Effector memory CD8-positive, alpha-beta T cell (primary cell): ENCODE measurements at places on chromosomes 6 and 20.
A peak's percentile ranks its signal among the peaks of the same experiment; 100 is the strongest.

GRCh38 chr6:102197211-102197610 is 803.7 kb downstream of the GRIK2 start:
- no peaks in the 10 kb centered on the region for H3K4me1 ChIP-seq
- no peak overlapping the region for H3K4me3 ChIP-seq
- H3K27me3 ChIP-seq: no peaks in the 10 kb centered on the region
- no peaks in the 10 kb centered on the region for H3K36me3 ChIP-seq

- no peak for DNase-seq
- peaks cover 12% of the 10 kb centered on the region for H3K4me1 ChIP-seq
- H3K27ac ChIP-seq: no peak overlapping the region
Observed at GRCh38 chr6:37673436-37673835, 24.2 kb downstream of the MDGA1 start.

DNA sequence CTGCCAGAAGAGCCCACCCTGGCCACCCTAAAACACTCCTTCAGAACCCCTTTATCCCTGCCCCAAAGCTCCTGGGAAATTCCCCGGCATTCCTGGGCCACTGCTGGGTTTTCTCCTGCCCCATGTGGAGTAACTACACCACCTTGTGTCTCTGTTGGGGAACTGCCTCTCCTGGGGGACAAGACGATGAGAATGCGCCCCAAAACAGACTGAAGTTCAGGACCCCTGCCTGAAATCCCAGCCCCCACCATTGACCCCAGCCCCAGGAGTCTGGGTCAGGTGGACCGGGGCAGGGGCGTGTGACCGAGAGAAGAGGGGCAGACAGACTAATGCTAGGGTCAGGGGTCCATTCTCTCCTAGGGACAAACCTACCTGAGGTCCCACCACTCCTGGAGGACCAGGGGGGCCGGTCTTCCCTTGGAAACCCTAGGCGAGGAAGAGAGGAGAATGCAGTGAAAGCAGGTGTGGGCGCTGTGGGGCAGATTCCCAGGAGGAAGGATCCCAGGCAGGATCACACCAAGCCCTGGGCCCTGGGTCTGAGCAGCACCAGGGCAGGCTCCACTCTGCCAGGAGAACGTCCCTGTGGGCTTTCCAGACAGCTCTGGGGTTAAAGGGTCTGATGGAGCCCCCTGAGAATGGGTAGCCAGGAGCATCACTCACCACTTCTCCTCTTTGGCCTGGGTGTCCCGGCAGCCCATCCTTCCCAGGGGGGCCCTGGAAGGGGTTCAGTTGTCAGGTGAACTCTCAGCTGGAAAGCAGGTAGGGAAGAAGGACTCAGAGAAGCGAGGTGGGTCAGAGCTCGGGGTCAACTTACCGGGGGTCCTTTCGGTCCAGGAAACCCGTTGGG is 19.4 kb downstream of the COL11A2 start:
- H3K4me3 ChIP-seq: no peak overlapping the region
- peaks cover 2% of the 10 kb centered on the region for H3K36me3 ChIP-seq
- no peak overlapping the region for H3K27ac ChIP-seq
- no peaks in the 10 kb centered on the region for H3K4me1 ChIP-seq
- H3K27me3 ChIP-seq: peaks cover 67% of the 10 kb centered on the region

DNA sequence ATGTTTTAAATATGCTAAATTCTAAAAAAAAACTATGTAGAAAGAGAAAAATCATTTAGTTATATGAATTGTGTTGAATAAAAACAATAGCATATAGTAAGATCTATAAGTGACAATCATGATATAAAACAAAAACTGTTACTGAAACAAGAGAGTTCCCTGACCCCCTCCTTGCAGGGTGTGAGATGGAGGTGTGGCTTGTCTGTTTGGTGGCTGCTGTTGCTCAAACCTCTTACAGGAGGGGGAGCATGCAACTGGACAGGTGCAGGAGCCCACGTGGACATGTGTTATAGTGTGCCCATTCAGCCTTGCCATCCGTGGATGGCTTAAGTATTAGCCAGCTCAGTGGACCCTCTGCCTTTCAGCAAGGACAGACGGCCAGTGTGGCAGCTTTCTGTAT is 206.7 kb downstream of the MOXD1 start:
- H3K36me3 ChIP-seq: no peaks in the 10 kb centered on the region
- no peak for DNase-seq
- no peaks in the 10 kb centered on the region for H3K27me3 ChIP-seq
- H3K4me1 ChIP-seq: no peaks in the 10 kb centered on the region

- H3K36me3 ChIP-seq: no peaks in the 10 kb centered on the region
- DNase-seq: no peak
- H3K27me3 ChIP-seq: peaks cover 29% of the 10 kb centered on the region
Observed at GRCh38 chr6:88298066-88298845, 132.1 kb upstream of the CNR1 start.

GRCh38 chr6:114228675-114229074 is 114.1 kb downstream of the HS3ST5 start:
- DNase-seq: no peak
- no peaks in the 10 kb centered on the region for H3K36me3 ChIP-seq
- no peaks in the 10 kb centered on the region for H3K27me3 ChIP-seq
- no peaks in the 10 kb centered on the region for H3K4me1 ChIP-seq

- peaks cover 19% of the 10 kb centered on the region for H3K27me3 ChIP-seq
- H3K36me3 ChIP-seq: no peaks in the 10 kb centered on the region
- no peak overlapping the region for H3K4me3 ChIP-seq
- no peaks in the 10 kb centered on the region for H3K4me1 ChIP-seq
- H3K27ac ChIP-seq: no peak overlapping the region
- DNase-seq: no peak
Observed at GRCh38 chr20:39651645-39652325, 689.6 kb downstream of the DHX35 start.

DNA sequence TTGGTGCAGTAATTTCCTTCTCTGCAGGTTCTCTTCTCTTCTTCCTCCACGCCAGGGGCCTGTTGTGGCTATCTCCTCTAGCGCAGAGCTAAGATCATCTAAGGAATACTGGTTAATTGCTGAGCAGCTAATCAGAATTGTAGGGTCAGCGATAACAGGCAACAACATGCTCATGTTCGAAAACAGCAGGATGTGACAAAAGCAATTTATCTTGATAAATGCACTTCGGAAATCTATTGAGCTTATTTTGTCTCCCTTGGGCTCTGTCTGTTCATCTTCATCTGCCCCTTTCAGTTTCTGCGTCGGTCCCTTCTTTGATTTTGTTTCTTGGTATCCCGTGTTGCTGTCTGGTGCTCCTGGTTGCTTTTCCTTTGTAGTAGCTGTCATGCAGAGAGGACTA is 67.3 kb upstream of the MAP3K7 start:
- H3K27me3 ChIP-seq: peaks cover 49% of the 10 kb centered on the region
- DNase-seq: no peak
- H3K27ac ChIP-seq: peak overlapping the region; percentile 19
- H3K4me3 ChIP-seq: no peak overlapping the region
- no peaks in the 10 kb centered on the region for H3K36me3 ChIP-seq

GRCh38 chr20:63362436-63363009 is 1.4 kb upstream of the CHRNA4 start:
- H3K36me3 ChIP-seq: no peaks in the 10 kb centered on the region
- peaks cover 29% of the 10 kb centered on the region for H3K27me3 ChIP-seq
- no peak overlapping the region for H3K27ac ChIP-seq
- H3K4me3 ChIP-seq: peak overlapping the region; percentile 55
- DNase-seq: no peak
- peaks cover 8% of the 10 kb centered on the region for H3K4me1 ChIP-seq

GRCh38 chr6:105402090-105402938 is 568 bp downstream of the PREP start:
- peak overlapping the region; percentile 70 for H3K27ac ChIP-seq
- H3K4me3 ChIP-seq: peak overlapping the region; percentile 96
- peaks cover 51% of the 10 kb centered on the region for H3K4me1 ChIP-seq

- H3K4me3 ChIP-seq: no peak overlapping the region
- no peak for DNase-seq
- no peak overlapping the region for H3K27ac ChIP-seq
- no peaks in the 10 kb centered on the region for H3K27me3 ChIP-seq
- H3K4me1 ChIP-seq: no peaks in the 10 kb centered on the region
Observed at GRCh38 chr6:122839906-122840305, 50.8 kb downstream of the SMPDL3A start.

GRCh38 chr20:63533871-63534393 is 3.2 kb downstream of the PTK6 start:
- H3K27me3 ChIP-seq: no peaks in the 10 kb centered on the region
- peaks cover 10% of the 10 kb centered on the region for H3K4me1 ChIP-seq
- no peak overlapping the region for H3K4me3 ChIP-seq
- H3K36me3 ChIP-seq: no peaks in the 10 kb centered on the region
- no peak for DNase-seq
- no peak overlapping the region for H3K27ac ChIP-seq

DNA sequence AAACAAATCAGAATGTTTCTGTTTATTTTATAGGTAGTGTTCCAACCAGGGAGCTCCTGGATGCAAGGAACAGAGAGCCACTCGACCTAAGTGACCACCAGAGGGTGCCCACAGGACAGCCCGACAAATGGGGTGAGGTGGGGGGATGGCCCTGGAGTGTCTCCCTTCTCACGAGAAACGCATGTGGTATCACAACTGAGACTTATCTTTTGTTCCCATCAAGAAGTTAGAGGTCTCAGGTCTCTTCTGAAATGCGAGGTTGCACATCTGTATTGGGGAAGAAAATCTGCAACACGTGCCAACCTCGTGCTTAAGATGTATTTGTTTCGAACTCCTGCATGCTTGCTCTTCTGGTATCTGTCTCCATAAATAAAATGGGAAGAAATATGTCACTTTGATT is 104.0 kb downstream of the ISM1 start:
- no peak overlapping the region for H3K27ac ChIP-seq
- no peaks in the 10 kb centered on the region for H3K4me1 ChIP-seq
- no peaks in the 10 kb centered on the region for H3K36me3 ChIP-seq
- H3K27me3 ChIP-seq: peaks cover 9% of the 10 kb centered on the region

DNA sequence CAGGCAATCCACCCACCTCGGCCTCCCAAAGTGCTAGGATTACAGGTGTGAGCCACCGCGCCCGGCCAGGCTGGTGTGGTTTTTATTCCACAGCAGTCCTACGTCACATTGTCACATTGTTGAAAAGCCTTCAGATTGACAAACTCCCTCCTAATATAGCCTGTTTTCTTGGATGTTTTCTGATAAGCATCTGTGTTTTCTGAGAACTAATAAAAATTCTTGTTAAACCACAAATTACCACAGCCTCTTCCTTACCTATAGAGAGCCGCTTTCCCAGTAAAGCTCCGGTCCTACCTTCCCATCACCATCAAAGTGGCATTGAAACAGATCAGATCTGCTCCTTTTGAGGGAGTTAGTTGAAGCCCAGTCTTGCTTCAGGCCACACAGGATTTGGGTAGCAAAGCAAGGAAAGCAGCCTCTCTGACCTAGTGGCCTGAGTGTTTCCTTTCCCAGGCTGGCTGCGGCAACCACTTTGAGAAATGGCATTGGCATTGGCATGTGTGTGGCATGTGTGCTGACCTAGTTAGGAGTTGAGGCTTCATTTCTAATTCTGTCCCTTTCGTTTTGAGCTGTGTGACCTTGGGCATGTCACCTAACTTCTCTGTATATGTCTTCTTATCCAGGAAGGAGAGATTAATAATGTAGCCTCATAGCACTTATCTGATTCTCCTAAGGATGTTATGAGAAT is 1.7 kb upstream of the PKIG start:
- no peaks in the 10 kb centered on the region for H3K36me3 ChIP-seq
- H3K4me3 ChIP-seq: peak overlapping the region; percentile 15
- peaks cover 34% of the 10 kb centered on the region for H3K27me3 ChIP-seq
- DNase-seq: no peak

DNA sequence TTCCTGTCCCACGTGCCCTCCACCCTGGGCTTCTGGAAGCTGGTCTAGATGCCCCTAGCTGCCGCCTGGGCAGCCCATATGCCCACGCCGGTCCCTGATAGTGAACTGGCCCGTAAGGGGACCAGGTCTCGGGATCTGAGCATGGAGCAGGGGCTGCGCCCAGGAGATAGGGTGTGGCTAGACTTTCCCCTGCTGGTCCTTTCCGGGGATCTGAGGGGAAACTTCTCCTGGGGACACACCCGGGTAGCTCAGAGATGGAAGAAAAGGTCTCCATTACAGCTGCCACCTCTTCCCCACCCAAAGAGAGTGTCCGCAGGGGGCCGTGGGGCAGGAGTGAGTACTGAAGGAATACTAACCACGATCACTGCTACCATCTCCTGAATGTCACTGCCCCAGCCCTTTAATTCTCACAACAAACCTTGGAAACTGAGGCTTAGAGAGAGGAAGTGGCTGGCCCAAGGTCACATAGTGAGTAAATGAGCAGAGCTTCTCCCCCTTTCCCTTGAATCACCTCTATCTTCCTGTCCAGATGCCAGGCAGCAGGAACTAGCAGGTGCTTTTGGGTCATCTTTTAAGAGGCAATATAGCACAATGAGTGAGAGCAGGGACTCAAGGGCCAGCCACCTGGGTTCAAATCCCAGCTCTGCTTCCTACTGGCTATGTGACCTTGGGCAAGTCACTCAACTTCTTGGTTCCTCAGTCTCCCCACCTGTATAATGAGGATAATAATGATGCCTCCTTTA is 11.8 kb upstream of the CCN5 start:
- H3K4me3 ChIP-seq: no peak overlapping the region
- peaks cover 28% of the 10 kb centered on the region for H3K27me3 ChIP-seq
- H3K27ac ChIP-seq: no peak overlapping the region
- no peak for DNase-seq

GRCh38 chr6:1212919-1213318 is 99.0 kb upstream of the FOXQ1 start:
- no peak overlapping the region for H3K4me3 ChIP-seq
- no peak overlapping the region for H3K27ac ChIP-seq
- no peak for DNase-seq
- H3K27me3 ChIP-seq: peaks cover 32% of the 10 kb centered on the region

- no peaks in the 10 kb centered on the region for H3K27me3 ChIP-seq
- H3K4me1 ChIP-seq: peaks cover 15% of the 10 kb centered on the region
- peak; percentile 12 for DNase-seq
- H3K27ac ChIP-seq: no peak overlapping the region
Observed at GRCh38 chr6:132763269-132763668, 5.6 kb upstream of the VNN2 start.

- no peak for DNase-seq
- H3K27ac ChIP-seq: peak overlapping the region; percentile 88
- peak overlapping the region; percentile 95 for H3K4me3 ChIP-seq
- H3K27me3 ChIP-seq: no peaks in the 10 kb centered on the region
- peaks cover 17% of the 10 kb centered on the region for H3K4me1 ChIP-seq
Observed at GRCh38 chr6:118933855-118934460, 1.0 kb downstream of the MCM9 start.

GRCh38 chr6:167828325-167828956 is 1.7 kb downstream of the AFDN start:
- peaks cover 15% of the 10 kb centered on the region for H3K4me1 ChIP-seq
- H3K36me3 ChIP-seq: peaks cover 22% of the 10 kb centered on the region
- peak overlapping the region; percentile 76 for H3K4me3 ChIP-seq
- DNase-seq: no peak
- no peak overlapping the region for H3K27ac ChIP-seq
